NCI-H446 treated with DMSO at 0.1 percent for 48 hours (cell line): ENCODE measurements at places on chromosomes 13 and 19.

DNA sequence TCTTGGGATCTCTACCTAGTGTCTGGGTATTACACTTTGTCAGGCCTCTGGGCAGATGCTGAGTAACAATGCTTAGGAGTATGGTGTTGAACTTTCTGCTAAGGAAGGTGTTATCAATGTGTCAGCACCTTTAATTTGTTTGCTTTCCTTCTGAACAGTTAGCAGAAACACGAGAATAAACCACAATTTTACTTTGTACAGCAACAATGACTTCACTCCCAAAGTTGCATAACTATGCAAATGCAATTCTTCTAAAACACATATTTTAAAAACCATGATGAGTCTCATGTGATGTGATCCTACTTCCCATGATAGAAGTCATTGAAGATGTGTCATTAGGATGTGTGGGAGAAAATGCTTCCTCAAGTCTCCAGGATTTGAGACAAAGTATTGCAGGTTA lies 155.0 kb downstream of the POSTN start:
- no peak for DNase-seq

DNA sequence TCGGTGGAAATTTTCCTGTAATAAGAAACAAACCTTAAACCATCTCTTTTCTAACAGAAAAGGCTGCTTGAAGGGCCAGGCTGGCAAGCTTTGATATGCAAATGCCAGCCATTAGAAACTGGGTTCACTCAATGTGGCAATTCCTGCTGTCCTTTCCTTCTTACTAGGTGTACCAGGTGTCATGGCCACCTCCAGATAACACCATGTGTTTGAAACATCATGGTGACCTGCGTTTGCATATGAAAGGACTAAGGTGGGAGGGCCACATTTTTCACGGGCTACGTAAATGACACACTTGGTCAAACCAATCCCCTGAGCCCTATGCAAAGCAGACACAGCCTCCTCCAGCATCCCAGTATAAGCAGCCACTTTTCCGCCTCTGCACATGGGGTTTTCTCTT lies 789.1 kb upstream of the SLITRK5 start:
- DNase-seq: no peak

DNA sequence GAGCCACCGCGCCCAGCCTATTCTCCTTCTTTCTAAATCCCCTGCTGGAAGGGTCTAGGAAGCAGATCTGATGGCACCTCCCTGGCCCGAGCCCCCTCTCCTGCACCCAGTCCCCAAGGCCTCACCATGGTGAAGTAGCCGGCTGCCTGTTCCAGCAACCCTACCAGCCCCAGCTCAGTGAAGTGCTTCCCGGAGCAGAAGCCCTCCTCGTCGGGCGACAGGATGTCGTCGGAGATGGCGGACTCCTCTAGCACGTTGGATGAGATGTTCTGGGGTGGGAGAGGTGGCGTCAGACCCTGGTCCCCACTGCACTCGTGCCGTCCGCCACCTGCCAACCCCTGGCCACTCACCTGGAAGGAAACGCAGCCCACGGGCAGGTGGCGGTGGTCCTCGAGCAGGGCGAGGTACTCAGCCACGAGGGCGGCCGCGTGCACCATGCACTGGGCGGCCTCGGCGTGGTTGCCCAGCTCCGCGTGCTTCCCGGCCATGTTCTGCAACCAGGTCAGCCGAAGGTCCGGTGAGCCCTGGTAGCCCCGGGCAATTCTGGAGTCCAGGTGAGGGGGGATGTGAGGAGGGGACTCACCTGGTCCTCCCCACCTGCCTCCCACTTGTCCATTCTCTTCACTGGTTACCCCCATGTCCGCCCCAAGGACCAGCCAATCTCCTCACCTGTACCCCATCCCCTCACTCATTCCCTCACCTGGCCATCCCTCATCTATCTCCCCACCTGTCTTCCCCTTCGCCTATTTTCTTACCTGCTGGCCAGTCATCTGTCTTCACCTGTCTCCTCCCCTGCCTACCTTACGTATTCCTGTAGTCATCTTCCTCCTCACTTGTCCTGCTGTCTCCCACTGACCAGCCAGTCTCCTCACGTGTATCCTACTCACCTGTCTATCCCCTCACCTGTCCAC lies 11.5 kb upstream of the KANK2 start:
- DNase-seq: no peak

DNA sequence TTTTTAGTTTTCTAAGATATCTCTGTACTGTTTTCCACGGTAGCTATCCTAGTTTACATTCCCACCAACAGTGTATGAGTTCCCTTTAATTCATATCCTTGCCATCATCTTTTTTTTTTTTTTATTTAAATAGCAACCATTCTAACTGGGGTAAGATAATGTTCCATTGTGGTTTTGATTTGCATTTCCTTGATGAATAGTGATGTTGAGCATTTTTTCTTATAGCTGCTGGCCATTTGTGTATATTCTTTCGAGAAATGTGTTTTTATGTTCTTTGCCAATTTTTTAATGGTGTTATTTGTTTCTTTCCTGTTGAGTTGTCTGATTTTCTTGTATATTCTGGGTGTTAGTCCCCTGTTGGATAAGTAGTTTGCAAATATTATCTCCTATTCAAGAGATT lies 454.8 kb downstream of the DACH1 start:
- DNase-seq: no peak

DNA sequence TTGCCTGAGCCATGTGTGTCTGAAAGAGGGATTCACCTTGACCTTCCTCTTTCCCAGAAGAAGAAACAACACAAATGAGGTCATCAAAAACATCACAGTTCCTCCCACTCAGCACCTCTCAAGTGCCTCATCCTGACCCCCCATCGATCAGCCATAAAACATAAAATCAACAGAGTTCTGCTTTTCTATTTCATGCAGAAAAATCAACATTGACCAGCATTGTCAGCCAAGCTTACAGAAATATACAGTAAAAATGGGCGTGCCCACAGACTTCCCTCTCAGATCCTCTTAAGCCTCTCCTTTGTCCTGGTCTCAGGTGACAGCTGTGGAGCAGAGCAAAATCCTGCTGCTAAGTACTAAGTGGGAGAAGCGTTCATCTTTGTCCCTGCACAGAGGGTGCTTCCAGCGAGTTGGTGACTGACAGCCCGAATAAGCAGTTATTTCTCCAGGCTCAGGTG lies 213.3 kb downstream of the OLFM4 start:
- DNase-seq: no peak

- no peak for DNase-seq
These were observed 284.0 kb downstream of the DNAJC15 start for GRCh38 chr13:43307221-43307920.

- DNase-seq: no peak
These were observed 873.0 kb downstream of the OLFM4 start for GRCh38 chr13:53901593-53901992.

- no peak for DNase-seq
These were observed 210.3 kb upstream of the PCDH9 start for GRCh38 chr13:67440236-67440975.

DNA sequence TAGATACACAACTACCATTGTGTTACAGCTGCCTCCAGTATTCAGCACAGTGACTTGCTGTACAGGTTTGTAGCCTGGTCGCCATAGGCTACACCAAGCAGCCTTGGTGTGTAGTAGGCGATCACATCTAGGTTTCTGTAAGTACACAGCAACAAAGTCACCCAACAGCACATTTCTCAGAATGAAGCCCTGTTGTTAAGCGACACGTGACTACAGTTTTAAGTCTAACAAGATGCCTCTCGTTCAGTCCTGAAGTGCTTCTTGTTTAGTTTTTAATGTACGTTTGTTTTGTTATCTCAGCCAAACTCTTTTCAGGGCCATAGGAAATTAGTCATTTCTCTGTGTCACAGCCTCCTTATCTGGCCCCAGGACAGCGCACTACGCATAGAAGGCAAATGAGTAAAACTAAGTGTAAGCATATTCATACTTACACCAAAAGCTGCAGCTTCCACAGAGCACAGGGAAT lies 50.0 kb upstream of the GPR183 start:
- no peak for DNase-seq
